ENCODE measurements at places on chromosomes 5 and 9.

DNA sequence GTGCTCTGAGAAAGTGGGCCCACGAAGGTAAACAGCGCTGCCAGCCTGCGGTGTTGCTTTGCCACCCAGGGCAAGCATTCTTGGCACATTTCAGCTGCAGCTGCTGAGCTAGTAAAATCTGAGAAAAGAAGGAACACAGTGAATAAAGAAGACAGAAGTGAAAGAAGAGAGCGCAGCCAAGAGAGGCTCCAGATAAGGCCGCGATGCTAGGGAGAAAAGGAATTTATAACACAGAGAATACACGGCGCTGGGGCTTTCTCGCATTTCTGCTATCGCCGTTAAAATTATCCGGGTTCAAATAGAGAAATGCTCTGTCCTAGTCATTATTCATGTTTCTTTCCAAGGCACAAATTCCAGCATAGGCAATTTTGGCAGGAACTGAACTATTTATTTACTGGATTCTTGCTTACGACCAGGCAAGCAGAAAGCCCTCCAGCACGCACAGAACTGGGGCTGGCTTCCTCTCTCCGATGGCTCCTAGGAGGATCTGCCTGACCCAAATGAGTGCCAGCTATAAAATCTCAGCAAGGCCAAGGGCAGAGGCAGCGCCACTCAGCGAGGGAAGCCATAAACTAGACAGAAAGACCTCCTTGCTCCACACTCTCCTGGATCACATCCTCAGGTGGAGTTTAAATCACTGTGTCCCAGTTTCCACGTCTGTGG, 111.2 kb downstream of the ATPSCKMT start:
- no peak for DNase-seq

DNA sequence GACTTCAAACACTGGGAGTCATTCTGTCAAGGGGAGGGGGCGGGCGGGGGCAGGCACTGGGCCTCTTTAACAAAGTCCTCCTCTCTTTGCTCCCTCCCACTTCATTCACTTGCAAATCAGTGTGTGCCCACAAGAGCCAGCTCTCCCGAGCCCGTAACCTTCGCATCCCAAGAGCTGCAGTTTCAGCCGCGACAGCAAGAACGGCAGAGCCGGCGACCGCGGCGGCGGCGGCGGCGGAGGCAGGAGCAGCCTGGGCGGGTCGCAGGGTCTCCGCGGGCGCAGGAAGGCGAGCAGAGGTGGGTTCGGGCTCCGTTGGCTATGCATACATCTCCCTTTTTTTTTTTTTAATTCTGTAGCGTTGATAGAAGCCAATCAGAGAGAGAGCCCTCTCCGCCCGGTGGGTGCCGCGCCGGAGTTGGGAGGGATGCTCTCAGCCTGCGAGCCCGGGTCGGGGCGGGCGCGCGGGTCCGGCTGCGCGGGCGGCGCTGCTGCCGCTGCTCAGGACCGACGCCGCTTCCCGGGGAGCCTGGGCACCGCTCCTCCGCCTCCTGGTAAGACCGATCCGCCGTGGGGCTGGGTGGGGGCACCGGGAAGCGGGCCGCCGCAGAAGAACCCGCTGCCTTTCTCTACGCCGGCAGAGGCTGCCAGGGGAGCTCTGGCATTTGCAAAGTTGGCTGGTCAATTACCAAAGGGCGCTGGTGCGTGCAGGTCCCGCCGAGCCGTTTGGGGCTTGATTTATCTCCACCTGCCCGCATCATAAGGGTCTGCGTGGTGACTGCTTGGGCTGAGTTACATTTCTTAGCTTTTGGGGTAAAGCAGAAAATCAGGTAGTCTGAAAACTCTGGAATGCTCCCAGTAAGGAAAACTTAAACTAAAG, at the start of gene CDH6:
Gene CDH6 (plus strand): TSS at position 96 of the 877 bp plus-strand sequence. CDS start 73,788 bp downstream, outside the sequence.
- no peak for DNase-seq

GRCh38 chr5:55706230-55706629, 5.9 kb downstream of the SLC38A9 start:
- no peak for DNase-seq

DNA sequence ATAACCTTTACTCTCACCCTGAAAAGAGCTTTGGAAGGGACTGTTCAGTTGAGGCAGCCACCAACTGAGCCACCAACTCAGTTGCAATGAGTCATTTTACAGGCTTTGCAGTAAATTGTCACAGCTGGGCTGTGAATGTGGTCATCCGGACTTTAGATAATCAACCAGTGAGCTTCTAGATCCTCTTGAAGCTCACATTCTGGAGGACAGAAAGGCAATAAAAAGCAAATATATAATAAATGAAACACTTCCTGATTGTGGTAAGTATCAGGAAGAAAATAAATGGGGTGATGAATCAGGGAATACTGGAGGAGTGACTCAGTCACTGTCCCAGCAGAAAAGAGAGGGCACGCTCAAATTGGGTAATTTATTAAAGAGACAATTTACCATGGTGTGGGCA, 13.2 kb upstream of the C5orf58 start:
- DNase-seq = no peak

DNA sequence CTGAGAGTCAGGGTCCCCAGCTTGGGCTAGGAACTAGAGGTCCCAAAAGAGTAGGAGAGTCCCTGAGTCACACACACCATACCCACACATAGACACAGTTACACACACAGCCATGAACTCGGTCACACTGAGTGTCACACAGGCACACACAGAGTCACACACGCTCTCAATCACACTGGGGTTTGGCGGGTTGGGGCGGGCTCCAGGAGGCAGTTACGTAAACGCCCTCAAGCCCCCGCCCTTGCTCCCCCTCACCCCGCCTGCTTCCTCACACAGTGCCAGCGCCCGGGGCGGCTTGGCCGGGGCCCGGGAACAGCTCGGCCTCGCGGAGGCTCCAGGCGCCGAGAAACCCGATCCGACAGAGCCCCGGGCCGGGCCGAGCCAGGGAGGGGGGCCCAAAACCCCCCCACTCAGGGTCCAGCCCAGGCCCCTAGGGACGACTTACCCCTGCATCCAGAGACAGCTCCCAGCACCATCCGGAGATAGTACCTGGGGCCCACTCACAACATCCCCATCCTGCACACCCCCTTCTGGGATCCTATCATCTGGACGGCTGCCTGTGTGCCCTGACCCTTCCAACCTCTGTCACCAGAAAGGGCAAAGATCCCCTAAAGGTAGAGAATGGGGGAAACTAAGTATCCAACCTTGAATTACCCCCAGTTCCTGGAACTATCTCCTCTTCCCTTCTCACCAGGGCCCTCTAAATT, 3.5 kb upstream of the CNTFR start:
- DNase-seq = no peak

- no peak for DNase-seq
Observed at GRCh38 chr5:87394411-87395165, 18.1 kb downstream of the CCNH start.

Data from stimulated activated CD8-positive, alpha-beta memory T cell treated with anti-CD3 and anti-CD28 coated beads, Interleukin-4, amount 100 ng/mL, for 48 hours (primary cell).